ENCODE measurements at places on chromosomes 4 and X.

DNA sequence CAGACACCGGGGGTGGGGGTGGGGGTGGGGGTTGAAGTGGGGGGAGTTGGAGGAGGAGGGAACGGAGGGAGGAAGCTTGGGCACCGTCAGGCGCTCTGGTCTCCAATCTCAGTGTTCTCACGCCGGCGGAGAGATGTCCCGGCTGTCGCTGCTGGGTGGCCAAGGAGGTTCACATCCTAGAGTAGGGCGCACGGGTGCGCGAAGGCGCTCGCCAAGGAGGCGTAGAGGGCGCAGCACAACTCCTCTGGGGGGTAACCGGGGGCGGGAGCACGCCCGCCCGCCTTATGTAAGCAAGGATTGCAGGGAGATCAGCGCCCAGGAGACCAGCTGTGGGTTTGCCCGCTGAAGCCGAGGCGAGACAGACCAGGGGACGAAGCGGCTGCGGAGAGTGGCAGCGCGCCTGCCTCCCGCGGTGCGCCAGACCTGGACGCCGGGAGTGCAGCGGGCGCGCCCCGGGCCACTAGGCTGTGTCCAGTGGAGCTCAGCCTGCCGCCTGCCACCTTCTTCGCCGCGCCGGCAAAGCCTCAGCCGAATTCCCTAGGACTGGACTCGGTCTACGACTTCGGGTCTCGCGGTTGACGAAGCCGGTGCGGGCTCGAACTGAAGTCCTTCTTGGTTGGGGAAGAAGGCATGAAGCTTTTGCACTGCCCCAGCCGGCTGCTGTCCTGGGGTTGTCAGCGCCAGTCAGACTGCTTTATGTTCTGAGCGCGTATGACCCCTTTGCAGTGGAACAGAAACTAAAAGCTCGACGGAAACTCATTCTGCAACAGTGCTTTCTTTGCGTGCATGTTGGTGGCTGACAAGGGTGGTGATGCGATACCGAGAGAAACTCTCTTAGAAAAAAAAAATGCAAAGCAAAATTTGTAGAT lies 707 bp upstream of the UNC5C start:
- DNase-seq, result peak; percentile 38

- no peak for DNase-seq
Measured at GRCh38 chr4:110510277-110510676, 34.3 kb downstream of the ENPEP start.

- no peak for DNase-seq
Measured at GRCh38 chrX:110402850-110403221, 44.2 kb downstream of the RTL9 start.

DNA sequence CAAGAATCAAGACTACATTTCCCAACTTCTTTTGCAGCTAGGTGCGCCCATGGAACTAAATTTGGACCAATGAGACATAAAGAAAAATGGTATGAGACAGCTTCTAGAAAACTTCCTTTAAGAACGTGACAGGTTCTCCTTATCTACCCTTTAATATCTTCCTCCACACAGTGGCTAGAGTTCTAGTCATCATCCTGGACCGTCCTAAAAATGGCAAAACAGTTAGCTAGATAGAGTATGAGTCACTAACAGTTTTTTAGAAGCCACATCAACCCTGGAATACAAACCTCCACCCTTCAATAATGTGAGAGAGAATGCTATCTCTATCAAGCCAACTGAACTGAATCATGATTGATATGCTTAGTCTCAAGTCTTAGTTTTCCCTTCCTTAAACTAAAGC lies 267.9 kb upstream of the SLC7A11 start:
- no peak for DNase-seq

DNA sequence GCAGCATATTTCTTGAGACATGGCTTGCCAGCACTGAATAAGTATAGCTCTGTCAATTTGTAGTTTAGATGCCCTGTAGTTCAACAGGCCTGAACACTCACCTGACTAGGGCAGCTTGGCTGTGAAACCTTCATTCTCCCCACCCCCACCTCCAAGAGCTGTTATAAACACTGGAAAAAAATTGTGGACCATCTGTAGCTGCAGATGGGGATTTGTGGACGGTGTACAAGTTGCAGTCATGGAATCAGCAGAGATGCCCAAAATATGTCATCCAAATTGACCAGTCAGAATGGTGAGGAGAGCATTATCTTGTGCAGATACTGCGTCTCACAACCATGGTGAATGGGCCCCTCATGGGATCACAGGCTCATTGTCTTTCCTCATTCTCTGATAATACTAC lies 76.2 kb upstream of the PAQR3 start:
- no peak for DNase-seq

GRCh38 chr4:147704846-147705245 lies 20.9 kb upstream of the PRMT9 start:
- no peak for DNase-seq

DNA sequence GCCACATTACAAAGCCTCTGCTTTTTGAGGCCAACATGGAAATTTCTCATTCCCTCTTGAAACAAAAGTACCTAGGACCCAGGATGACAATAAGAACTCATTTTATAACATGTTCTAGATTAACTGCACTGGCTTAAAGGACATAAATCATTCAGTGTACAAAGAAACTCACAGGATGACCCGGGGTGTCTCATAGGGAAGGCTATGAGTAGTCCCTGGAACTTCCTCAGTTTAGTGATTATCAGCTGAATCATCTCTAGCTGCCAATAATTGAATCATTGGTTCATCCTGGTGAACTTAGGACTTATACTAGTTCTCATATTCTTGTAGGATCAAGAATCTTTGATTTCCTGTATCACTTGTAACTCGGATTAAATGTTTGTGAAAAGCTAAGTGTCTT lies 95.8 kb upstream of the WDR1 start:
- DNase-seq, result no peak

GRCh38 chr4:88219099-88219498 lies 60.7 kb upstream of the ABCG2 start:
- no peak for DNase-seq

- DNase-seq, result no peak
Measured at GRCh38 chrX:1012678-1013300, 199.7 kb downstream of the CRLF2 start.

- no peak for DNase-seq
Measured at GRCh38 chr4:4673070-4673469, 131.2 kb upstream of the STX18 start.

All from activated naive CD8-positive, alpha-beta T cell treated with anti-CD3 and anti-CD28 coated beads for 36 hours (primary cell).